Fibroblast of mammary gland (primary cell): ENCODE measurements at places on chromosomes 7 and 10.
A peak's percentile ranks its signal among the peaks of the same experiment; 100 is the strongest.

DNA sequence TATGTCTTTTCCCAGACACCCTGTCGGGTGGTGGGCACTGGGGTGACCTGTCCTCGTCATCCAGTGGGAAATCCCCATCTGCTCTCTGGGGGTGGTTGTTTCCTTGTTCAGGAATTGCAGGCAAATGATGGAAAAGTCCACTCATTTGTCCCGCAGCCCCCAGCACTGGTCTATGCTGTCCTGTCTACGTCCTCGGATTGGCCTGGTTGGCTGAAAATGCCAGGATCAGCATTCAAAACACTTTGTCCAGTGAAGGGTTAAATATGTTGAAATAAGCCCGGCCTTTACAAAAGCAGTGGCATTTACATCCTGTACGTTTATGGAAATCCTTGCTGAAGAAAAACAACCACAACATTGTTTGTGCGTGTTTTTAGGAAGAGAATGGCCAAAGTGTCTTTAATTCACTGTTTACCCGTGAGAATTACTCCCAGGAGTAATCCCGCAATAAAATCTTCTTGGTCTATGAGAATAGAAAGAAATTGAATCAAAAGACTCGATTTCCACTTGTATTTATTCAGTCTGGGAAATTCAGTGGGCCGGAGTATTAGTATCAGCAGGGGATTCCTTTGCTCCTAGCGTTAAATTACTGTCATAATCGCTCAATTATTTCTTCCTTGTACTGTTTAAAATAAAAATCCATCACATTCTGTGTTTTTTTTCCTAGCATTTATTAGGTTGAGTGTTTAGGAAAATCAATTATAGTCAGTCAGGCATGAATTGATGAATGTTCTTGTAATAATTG lies 116.8 kb upstream of the SH2B2 start:
- peak; percentile 14 for DNase-seq

DNA sequence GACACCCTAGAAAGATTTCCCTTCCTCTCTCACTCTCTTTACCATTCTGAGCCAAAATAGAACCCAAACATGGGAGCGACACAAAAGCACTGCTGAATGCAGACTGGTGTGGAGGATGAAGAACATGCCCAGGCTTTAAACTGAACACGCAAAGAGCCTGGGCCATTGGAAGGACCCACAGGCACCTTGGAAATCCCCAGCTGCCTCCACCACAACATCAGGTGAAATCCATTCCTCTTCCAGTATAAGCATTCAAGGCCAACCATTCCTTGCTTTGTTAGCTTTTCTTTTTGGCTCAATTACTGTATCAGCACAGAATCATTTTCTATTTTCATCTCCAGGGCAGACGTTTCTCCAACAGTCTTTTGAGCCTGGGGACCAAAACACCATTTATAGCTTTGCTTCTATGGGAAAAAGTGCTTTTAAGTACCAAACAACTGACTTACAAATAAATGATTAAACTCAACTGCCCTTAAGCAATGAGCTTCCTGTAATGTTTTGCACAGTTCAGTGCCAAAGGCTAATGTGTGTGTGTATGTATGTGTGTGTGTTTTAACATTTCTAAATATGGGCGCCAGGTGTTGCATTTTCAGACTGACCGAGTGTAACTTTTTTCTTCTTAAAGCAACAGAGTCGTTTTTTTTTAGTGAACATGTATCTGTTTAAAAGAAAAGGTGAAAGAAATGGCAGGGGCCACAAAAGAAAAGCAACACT lies 16.2 kb upstream of the BLNK start:
- DNase-seq: peak; percentile 15

- no peak for DNase-seq
These were observed 6.0 kb downstream of the RGS10 start for GRCh38 chr10:119536508-119537025.

DNA sequence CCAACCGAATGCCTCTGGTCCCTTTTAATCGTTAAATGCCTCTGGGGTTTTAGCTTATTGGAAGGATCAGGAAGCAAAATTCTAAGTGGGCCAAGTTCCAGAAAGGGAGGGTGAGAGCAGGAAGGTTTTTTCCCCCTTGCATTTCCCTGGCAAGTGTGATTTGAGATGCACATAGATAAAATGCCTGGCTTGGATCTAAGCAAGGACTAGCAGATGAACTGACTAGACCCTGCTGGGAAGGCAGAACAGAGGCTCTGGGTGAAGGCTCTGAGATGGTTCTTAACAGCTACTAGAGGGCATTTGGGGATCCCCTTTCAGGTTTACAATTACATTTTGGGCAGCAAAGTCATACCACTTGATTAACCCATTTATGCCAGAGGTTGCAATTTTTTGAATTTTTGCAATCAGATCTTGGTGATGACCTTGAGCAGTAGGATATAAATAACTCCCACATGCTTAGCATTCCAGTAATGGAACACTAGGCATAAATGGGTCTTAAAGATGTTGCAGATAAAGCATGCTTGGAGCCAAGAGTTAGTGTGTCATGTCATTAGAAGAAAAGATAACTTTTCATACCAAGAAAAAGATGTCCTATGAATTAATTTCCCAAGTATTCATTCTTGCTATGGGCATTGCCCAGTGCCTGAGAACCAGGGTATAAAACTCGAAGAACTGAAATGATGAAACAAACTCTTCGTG lies 205.9 kb downstream of the SEC23IP start:
- no peak for DNase-seq

- DNase-seq: no peak
These were observed 14.1 kb downstream of the NUP205 start for GRCh38 chr7:135571834-135572233.

GRCh38 chr7:150901160-150902035 lies 49.1 kb downstream of the AOC1 start:
- no peak for DNase-seq

- no peak for DNase-seq
These were observed 228.2 kb downstream of the AHR start for GRCh38 chr7:17526621-17527020.

DNA sequence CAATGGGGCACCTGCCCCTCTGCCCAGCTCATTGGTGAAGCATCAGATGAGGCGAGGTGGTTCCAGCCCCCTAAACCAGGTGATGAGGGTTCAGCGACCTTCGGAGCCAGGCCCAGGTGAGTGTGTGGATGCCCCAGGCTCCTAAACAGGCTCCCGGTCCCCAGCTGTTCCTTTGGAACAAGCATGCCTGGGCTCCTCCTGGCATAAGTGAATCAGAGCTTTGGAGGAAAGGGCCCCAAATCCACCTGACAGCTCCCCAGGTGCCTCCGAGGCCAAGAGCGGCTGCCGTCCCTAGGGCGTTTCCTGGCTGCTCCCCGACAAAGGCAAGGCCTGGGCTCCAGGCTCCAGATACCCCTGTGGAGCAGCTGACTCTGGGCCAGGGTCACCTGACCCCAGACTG lies 61.3 kb downstream of the YKT6 start:
- no peak for DNase-seq

DNA sequence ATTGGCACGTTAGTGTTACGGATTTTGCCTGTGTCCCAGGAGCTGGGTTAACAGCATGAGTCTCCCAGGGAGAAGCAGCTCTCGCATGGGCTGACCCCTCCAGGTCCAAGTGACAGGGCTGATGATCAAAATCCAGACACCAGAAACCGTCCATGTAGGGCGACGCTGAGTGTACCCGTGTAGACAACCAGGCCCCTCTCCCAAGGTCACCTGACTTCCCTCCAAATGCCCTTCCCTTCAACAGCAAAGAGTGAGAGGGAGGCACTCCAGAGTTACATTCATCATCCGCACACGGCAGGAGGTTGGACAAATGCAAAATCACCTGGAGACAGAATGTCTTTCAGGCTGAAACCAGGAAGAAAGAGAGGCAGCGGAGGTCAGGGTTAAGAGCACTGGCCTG lies 14.9 kb upstream of the HSPA12A start:
- no peak for DNase-seq

DNA sequence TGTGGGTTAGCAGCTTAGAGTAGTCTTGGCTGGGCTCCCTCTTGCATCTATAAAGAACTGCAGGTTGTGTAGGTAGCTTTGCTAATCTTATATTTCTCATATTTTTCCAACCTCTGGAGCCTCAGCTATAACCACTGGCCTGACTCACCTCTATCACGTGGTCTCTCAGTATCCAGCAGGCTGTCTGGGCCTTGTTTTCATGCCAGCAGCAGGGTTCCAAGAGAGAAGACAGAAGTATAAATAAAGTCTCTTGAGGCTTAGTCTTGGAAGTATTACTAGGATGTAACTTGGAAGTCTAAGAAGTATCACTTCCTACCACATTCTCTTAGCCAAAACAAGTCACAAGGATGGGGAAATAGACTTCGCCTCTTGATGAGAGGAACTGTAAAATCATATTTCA lies 73.3 kb downstream of the WIPF3 start:
- peak; percentile 83 for DNase-seq

- DNase-seq: no peak
These were observed 13.6 kb upstream of the MYL7 start for GRCh38 chr7:44154703-44155102.

- DNase-seq: no peak
These were observed 197.3 kb downstream of the PRPF18 start for GRCh38 chr10:13784067-13784466.

DNA sequence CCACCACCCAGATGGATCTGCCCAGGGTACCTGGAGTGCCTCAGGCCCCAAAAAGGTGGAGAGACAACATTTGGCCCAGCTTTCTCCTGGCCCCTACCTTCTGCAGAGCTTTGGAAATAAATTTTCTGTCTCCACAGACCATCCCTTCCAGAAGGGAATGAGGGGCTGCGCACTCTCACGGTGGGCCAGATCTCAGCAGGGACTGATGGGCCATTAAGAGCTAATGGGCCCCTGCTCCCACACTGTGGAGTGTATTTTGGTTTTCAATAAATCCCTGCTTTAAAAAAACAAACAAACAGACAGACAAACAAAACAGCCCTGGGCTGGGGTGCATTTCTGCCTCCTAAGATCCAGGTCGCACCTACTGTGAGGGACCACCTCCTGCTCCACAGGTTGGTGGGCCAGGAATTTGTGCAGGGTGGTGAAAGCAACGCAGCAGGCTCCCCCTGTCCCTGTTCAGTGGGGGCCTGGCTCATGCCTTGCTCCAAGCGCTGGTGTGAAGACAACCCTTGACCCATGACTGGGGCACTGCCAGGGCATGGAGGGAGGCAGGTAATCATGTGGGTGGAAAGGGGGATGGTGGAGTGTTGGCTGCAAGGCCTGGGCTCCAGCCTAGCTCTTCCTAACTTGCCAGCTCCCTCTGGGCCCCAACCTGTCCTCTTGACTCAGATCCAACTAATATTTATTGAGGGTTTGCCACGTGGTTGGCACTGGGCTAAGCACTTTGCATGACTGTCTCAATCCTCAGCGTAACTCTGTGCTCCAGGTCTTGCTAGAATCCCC lies 88.5 kb downstream of the COL13A1 start:
- no peak for DNase-seq

DNA sequence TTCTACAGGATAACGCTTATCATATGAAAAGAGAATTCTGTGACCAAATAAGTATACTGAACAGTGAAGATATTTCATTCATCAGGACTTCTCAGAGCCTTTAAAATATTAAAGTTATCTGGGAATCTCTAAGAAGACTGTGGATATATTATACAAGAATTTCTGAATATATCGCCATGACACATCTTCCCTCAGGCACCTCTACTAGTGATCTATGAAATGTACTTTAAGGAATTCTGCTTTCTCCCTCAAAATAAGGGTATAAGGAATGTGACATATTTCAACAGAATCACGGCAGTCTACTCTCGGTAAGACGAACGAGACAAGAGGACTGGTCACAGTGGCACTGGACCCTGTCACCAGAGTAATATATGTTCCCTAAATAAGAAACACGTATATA lies 504.2 kb upstream of the PHF14 start:
- no peak for DNase-seq

DNA sequence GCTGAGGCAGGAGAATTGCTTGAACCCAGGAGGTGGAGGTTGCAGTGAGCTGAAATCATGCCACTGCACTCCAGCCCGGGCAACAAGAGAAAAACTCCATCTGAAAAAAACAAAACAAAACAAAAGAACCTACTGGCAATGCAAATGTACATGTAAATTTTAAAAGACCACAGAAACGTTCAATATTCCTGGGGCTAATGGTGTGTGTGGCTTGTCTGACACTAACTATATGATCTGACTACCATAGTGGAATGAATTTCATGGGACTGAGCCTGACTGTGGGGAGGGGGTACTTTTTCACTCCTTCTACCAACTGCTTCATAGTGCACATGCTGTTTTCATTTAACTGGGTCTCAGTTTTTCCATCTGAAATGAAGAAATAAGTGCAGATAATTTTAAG lies 69.6 kb downstream of the ITPRID1 start:
- DNase-seq: no peak

GRCh38 chr10:11587722-11588259 lies 23.7 kb downstream of the USP6NL start:
- no peak for DNase-seq

GRCh38 chr10:88117869-88118632 lies 254.6 kb downstream of the PTEN start:
- DNase-seq: no peak

DNA sequence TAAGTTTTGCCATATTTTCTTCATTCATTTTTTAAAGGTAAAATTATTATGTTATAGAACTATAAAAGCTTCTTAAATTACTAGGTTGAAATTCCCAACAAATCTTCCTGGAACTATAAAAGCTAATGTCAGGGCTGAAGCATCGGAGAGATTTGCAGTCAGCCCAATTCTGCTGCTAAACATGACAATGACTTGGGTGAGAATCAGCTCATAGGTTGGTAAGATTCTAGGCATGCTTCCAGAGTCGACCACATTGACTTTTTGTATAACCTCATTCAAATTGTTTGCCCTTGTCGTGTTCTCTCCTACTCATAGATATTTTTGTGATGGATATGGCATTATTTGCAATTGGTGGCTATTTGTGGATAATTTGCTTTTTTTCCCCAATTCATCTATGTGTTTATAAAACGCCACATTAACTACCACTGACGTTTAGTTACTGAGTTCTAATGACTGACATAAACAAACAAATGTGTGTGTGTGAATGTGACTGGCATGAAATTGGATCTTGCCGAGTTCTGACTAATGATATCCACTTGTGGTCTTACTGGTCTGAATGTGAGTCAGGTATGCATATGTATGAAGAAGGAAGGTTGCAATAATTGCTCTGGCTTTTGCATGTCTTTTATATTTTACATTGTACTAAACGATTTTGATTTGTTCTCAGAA lies 579.8 kb downstream of the PARD3 start:
- DNase-seq: peak; percentile 66

- DNase-seq: peak; percentile 41
These were observed 293.4 kb downstream of the KLF6 start for GRCh38 chr10:3491571-3491970.

DNA sequence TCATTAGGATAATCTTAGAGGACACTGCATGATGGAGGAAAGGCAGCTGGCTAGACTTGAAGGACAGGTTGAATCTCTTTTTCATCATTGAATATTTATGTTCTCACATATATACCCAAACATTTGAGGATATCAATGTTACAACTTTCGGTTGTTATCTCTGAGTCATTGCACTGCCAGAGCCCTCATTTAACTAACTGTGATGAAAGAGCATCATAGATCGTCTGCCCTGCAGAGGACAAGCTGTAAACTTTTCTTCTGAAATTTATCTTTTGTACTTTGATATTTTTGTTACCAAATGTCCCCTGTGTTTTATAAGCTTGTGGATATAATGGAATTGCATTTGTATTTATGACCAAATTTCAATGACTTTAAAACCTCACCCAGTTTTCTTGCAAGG lies 298.7 kb downstream of the PHF14 start:
- no peak for DNase-seq

- DNase-seq: no peak
These were observed 10.1 kb downstream of the FZD9 start for GRCh38 chr7:73443548-73444255.
